KG1 (cell line): ENCODE measurements at places on chromosomes 7 and 10.

DNA sequence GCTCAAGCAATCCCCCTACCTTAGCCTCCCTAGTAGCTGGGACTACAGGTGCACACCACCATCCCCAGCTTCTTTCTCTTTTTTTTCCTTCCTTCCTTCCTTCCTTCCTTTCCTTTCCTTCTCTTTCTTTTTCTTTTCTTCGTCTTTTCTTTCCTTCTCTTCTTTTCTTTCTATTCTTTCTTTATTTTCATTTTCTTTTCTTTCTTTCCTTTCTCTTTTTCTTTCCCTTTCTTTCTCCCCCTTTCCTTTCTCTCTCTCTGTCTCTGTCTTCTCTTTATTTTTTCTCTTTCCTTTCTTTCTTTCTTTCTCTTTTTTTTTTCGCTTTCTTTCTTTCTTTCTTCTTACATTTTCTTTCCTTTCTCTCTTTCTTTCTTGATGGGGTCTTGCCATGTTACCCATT is 621.3 kb downstream of the GALNT17 start:
- DNase-seq, result no peak

DNA sequence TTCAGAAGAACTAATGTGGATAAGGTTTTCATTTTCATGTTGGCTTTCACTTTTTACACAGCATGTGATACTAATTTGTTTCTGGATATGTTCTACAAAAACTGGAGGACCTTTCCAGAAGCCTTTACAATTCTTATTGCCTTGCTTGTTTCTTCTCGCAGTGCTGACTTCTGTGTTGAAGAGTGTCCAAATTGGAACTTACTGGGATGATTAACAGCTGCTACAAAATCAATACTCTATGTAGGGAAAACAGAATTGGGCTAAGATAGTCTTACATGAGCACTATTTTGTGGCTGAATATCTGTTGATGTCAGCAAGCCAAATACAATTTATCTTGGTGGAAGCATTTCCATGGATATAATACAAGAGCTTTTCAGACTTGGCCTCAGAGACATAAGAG is 351.2 kb downstream of the DGKB start:
- no peak for DNase-seq

DNA sequence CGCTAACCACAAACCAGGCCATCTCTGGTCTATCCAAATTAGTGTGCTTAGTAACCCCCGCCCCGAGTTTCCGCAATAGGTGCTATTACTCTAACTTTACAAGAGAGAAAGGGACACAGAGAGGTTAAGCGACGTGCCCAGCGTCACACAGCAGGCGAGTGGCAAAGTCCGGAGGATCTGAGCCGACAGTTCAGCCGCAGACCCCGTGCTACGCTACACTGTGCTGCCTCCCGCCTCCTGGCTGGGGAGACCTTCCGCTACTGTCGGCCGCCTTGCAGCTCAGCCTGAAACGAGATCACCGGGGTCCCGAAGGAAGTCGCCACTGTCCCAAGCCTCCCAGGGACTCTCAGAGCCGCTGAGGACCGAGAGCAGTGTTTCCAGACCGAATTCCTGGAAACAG is 799 bp downstream of the INTS1 start:
- DNase-seq, result no peak

DNA sequence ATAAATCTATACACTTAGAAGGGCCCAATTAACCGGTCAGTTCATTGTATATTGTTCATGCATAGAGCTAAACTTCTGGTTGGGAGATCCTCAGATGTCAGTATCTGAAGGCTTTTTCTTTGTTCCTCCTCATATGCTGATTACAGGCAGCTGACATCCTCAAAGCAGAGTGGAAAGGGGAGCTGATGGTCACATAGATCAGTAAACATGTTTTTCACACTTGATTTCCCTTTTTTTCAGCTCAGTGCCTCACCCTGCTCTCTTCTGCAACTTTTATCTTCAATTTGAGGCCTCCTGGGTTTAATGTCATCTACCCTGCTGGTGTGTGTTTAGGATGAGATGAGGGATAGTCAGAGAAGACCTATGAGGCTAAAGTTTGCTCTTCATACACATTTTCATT is 297.9 kb upstream of the FZD1 start:
- no peak for DNase-seq
